ENCODE measurements at places on chromosomes 6 and 20. TPM values are rescaled to one million over a fixed set of nuclear protein-coding genes. Genes with fewer than 3 reads are reported as not detected.

- no peak overlapping the region for H3K27ac ChIP-seq
- H3K36me3 ChIP-seq: no peaks in the 10 kb centered on the region
- DNase-seq: no peak
- H3K4me1 ChIP-seq: peaks cover 5% of the 10 kb centered on the region
- H3K27me3 ChIP-seq: peaks cover 22% of the 10 kb centered on the region
Observed at GRCh38 chr6:118280210-118280609, 267.9 kb upstream of the PLN start.

DNA sequence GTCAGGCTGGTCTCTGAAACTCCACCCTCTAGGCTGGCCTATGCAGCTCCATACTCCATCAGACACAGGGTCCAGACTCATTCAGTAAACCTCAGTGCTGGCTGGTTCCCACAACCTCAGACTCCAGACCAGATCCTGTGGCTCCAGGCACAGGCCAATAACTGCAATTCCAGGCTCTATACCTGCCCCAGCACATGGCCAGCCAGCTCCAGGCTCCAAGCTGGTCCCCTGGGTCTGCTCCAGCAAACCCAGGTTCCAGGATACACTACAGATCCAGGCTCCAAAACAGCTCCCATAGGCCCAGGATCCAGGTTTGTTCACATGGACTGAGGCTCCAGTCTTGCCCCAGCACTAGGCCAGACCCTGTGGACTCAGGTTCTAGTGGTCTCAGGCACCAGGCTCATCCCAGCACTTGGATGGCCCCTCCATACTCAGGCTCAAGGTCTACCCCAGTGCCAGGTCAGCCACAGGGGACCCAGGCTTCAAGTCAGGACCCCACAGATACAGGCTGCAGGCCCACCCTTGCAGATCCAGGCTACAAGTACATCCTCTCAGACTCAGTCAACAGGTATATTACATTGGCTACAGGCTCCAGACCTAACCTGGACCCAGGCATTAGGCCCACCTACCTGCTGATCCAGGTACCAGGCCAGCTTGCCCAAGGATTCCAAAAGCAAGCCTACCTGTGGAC, 117.6 kb upstream of the TMEM170B start:
- no peak overlapping the region for H3K27ac ChIP-seq
- no peak for DNase-seq
- H3K4me3 ChIP-seq: no peak overlapping the region
- peaks cover 55% of the 10 kb centered on the region for H3K4me1 ChIP-seq
- no peaks in the 10 kb centered on the region for H3K27me3 ChIP-seq
- peaks cover 9% of the 10 kb centered on the region for H3K36me3 ChIP-seq

GRCh38 chr20:45111799-45112471, 3.0 kb downstream of the WFDC5 start:
- H3K4me3 ChIP-seq: no peak overlapping the region
- H3K36me3 ChIP-seq: no peaks in the 10 kb centered on the region
- peaks cover 6% of the 10 kb centered on the region for H3K27me3 ChIP-seq
- H3K4me1 ChIP-seq: no peaks in the 10 kb centered on the region
- DNase-seq: no peak
- no peak overlapping the region for H3K27ac ChIP-seq

ADTRP gene
- total RNA-seq: 0.67 TPM

PCK1 gene
- not detected for total RNA-seq

DNA sequence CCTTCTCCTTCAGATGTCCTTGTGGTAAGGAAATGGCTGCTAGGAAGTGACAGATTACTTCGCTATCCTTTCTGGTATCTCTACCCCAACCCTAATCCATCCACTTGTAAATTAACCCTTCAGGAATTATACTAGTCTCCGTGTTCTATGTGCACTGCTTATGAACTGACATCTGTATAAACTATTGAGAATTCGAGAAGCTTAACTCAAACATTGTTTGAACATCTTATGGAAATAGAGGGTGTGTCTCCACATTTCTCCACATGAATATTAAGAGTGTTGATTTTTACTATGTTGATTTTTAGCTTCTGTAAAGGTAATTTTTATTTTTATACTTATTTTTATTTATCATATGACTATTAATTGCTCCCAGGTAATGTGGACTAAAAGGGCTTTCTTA, 457.6 kb upstream of the ZNF337 start:
- H3K36me3 ChIP-seq: no peaks in the 10 kb centered on the region
- no peaks in the 10 kb centered on the region for H3K4me1 ChIP-seq
- DNase-seq: no peak
- H3K27me3 ChIP-seq: no peaks in the 10 kb centered on the region

LIME1 gene
- total RNA-seq: 15.7 TPM

IL17A gene
- total RNA-seq: not detected

CAGE1 gene
- 0.16 TPM for total RNA-seq

DNA sequence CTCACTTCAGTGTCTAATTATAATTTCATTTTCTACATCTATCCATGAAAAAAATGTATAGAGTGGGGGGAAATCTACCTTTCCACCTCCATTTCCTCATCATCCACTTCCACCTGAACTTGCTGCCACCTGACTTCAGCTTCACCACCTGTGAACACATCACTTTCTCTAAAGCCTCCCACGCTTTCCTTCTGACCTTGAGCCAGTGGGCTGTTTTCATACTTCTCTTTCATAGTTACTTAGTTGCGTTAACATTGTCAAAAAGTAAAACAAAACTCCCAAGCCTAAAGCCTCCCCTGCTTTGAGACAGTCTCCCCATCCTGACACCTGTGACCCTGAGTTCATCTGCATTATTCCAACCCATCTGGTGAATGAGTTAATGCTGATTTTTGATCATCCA, 47.3 kb downstream of the KLHL31 start:
- no peaks in the 10 kb centered on the region for H3K36me3 ChIP-seq
- no peak overlapping the region for H3K4me3 ChIP-seq
- H3K27ac ChIP-seq: no peak overlapping the region
- H3K4me1 ChIP-seq: peaks cover 2% of the 10 kb centered on the region

- DNase-seq: no peak
- H3K4me1 ChIP-seq: no peaks in the 10 kb centered on the region
- no peak overlapping the region for H3K27ac ChIP-seq
Observed at GRCh38 chr6:113315165-113315564, 542.0 kb upstream of the MARCKS start.

DNA sequence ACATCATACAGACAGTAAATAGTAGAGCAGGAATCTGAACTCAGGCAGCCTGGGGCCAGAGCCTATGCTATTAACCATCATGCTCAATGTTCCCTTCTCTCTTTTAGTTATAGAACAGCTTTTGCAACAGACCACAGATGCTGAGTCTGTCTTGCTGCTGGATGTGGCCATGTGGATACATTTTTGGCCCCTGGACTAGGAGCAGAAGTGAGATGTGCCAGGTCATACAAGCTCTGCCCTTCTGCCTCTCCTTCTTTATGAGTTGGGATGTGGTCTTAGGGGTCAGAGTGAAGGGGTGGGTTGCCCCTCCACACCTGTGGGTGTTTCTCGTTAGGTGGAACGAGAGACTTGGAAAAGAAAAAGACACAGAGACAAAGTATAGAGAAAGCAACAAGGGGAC, 14.6 kb upstream of the AARS2 start:
- no peaks in the 10 kb centered on the region for H3K36me3 ChIP-seq
- DNase-seq: no peak
- no peak overlapping the region for H3K4me3 ChIP-seq
- H3K27me3 ChIP-seq: peaks cover 41% of the 10 kb centered on the region
- H3K27ac ChIP-seq: no peak overlapping the region

DNA sequence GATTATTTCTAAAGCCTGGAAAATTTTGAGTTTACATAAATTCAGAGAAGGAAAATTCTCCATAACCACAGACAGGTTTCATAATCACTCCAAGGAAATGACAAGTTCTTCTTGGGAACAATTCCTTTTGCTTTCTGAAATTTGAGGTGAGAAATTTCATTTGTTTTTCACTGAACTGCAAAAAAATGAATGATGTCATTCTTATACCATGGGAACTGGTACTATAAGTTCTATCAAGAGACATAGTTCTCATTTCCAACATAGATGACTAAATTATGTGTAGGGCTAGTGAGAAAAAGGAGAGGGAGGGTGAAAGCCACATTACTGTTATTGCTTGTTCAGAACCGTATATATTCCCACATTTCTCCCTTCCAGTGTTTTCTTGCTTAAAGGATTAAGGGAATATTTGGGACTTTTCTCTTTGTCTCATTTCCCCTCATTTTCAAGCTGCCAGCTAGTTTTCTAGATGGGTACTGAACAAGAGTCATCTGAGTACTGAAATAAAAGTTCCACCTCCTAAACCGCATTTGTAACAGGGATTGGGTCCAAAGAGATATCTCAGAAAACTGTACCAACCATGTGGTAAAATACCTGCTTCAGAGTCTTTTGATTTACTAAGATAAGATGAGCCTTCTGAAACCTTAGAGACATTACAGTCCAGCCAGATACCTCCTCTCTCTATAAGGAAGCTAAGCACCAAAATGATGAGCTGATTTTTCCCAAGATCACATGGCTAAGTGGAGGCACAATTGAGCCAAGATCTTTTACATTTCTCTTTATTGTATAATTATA, 144.3 kb upstream of the PRDM1 start:
- H3K27me3 ChIP-seq: peaks cover 8% of the 10 kb centered on the region
- no peak for DNase-seq
- peaks cover 27% of the 10 kb centered on the region for H3K4me1 ChIP-seq
- H3K36me3 ChIP-seq: peaks cover 3% of the 10 kb centered on the region
- H3K27ac ChIP-seq: no peak overlapping the region

- H3K4me3 ChIP-seq: no peak overlapping the region
- DNase-seq: no peak
- peak overlapping the region; percentile 19 for H3K27ac ChIP-seq
- H3K36me3 ChIP-seq: peaks cover 9% of the 10 kb centered on the region
- peaks cover 12% of the 10 kb centered on the region for H3K4me1 ChIP-seq
Observed at GRCh38 chr6:7911345-7911725, 747 bp upstream of the TXNDC5 start.

GRCh38 chr6:36098920-36099647, 31.2 kb upstream of the MAPK13 start:
- no peak overlapping the region for H3K4me3 ChIP-seq
- H3K27ac ChIP-seq: no peak overlapping the region
- DNase-seq: no peak
- H3K36me3 ChIP-seq: peaks cover 22% of the 10 kb centered on the region
- H3K27me3 ChIP-seq: no peaks in the 10 kb centered on the region
- peaks cover 28% of the 10 kb centered on the region for H3K4me1 ChIP-seq

- DNase-seq: no peak
- peaks cover 32% of the 10 kb centered on the region for H3K36me3 ChIP-seq
- peaks cover 4% of the 10 kb centered on the region for H3K4me1 ChIP-seq
- H3K27me3 ChIP-seq: no peaks in the 10 kb centered on the region
Observed at GRCh38 chr20:32447136-32448027, 89.3 kb downstream of the ASXL1 start.

GRCh38 chr20:11849976-11850670, 67.6 kb upstream of the BTBD3 start:
- DNase-seq: no peak
- no peak overlapping the region for H3K27ac ChIP-seq
- no peaks in the 10 kb centered on the region for H3K36me3 ChIP-seq
- no peaks in the 10 kb centered on the region for H3K27me3 ChIP-seq
- no peak overlapping the region for H3K4me3 ChIP-seq
- no peaks in the 10 kb centered on the region for H3K4me1 ChIP-seq

GRCh38 chr20:44419131-44419844, 56.4 kb upstream of the TTPAL start:
- no peak overlapping the region for H3K4me3 ChIP-seq
- H3K27ac ChIP-seq: no peak overlapping the region
- no peaks in the 10 kb centered on the region for H3K27me3 ChIP-seq
- DNase-seq: no peak
- no peaks in the 10 kb centered on the region for H3K36me3 ChIP-seq
- H3K4me1 ChIP-seq: peaks cover 3% of the 10 kb centered on the region

DNA sequence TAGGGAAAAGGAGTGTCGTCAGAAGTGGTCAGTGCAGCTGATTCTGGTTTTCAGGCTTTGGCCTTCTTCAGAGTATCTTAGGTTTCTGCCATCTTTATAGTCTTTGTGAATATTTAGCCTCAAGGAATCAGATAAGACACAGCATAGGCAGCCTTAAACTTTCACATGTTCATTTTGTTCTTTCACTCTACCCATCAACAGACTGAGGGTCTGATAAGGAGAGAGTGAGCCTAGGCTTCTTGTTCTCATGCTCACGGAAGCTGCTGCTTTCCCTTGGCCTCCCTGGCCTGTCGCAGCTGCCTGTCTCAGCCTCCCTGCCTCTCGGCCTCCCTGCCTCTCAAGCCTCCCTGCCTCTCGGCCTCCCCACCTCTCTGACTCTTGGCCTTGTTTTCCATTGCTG, 20.1 kb downstream of the RTF2 start:
- no peak overlapping the region for H3K4me3 ChIP-seq
- H3K36me3 ChIP-seq: peaks cover 79% of the 10 kb centered on the region
- DNase-seq: no peak
- peaks cover 7% of the 10 kb centered on the region for H3K4me1 ChIP-seq
- no peak overlapping the region for H3K27ac ChIP-seq

CEP43 gene
- total RNA-seq: 15.9 TPM

DNA sequence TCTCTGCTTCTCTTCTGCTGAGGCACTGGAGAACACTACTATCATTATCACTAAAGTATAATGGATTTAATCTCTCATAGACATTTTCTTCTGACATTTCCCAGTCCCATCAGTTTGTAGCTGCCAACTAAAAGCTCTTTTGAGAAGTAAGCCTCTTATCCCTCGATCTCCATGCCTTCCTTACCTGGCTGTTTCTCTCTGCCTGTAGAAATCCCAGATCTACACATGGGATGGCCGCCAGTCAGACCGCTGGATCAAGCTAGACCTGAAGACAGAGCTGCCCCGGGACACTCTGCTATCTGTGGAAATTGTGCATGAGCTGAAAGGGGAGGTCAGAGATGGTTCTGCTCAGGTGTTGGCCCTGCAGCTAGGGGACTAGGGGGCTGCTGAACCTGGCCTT, 25.4 kb downstream of the CCDC167 start:
- H3K27me3 ChIP-seq: no peaks in the 10 kb centered on the region
- H3K36me3 ChIP-seq: peaks cover 87% of the 10 kb centered on the region
- no peak overlapping the region for H3K4me3 ChIP-seq
- no peaks in the 10 kb centered on the region for H3K4me1 ChIP-seq
- H3K27ac ChIP-seq: no peak overlapping the region
- no peak for DNase-seq

DNA sequence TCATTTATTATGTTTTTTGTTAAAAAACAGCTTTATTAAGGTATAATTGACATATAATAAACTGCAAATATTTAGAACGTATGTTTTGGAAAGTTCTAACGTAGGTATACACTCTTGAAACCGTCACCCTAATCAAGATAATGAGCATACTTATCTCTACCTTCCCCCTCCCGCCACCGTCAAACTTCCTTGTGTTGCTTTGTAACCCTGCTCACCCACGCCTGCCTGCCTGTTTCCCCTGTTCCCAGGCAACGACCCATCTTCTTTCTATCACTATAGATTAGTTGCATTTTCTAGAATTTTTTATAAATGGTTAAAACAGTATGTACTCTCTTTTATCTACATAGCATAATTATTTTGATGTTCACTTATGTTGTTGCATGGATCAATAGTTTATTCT, 33.5 kb upstream of the GCLC start:
- H3K4me1 ChIP-seq: peaks cover 5% of the 10 kb centered on the region
- no peak overlapping the region for H3K27ac ChIP-seq
- no peak overlapping the region for H3K4me3 ChIP-seq
- no peaks in the 10 kb centered on the region for H3K27me3 ChIP-seq
- no peak for DNase-seq
